ENCODE measurements at places on chromosomes 16 and 17.

DNA sequence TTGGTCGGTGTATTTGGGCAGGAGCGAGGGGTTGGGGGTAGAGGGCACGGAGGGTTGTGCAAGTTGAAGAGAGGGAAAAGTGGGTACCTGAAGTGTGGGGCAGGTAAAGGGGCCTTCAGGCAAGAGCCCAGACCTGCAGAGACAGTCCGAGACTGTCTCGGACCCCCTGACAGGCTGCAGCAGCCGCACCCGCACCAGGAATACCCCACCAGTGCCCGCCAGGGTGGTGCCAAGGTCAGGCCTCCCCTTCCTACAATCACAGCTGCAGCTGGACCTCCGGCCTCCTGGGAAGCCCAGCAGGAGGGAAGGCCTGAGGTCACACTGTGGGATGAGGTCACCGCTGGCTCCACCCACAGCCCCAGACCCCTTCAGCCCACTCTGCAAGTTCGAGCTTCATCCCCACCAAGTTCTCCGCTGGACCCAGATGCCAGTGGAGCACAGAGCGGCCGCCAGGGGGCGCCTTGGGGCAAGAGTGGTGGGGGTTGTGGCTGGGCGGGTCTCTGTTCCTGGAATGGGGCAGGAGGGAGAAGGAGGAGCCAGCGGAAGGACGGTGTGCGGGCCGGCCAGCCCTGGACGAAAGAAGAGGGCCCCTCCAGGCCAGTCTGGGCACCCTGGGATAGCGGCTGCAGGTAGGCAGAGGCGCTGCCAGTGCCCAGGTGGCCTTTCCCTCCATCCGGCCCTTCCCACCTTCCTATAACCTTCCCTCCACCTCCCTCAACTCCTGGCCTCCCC is at the start of gene HSD3B7:
Gene HSD3B7, plus strand, starts transcription at position 539 of the 732 bp plus-strand sequence. CDS start 452 bp downstream, outside the sequence.
- peak; percentile 91 for DNase-seq

DNA sequence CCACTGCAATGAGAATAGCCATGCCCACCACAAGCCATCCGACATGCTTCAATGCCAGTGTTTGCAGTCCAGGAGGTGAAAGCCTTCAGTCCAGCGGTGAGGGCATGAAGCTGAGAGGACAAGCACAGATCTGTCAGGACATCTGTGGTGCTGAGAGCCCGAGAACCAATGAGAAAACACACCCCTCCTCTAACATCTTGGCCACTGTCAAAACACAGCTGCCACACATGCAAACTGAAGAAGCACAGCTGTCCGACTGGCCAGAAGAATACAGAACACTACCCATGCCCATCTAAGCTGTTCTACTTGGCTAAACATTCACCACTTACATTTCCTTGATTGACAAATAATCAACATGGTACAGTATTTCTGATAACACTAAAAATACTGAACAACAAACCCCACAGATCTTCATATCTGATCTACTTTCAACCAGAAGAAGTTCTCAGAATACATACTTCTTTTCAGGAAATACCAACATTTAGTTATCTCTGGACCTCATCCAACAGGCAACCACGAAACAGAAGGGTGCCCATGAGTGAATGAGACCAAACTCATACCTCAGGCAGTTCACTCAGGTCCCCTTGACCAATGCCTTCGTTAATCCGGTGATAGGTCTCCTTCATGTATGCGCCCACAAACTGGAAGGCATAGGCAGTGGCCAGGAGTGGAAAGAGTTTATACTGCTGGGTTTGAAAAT is 10.2 kb upstream of the FBF1 start:
- DNase-seq = no peak

DNA sequence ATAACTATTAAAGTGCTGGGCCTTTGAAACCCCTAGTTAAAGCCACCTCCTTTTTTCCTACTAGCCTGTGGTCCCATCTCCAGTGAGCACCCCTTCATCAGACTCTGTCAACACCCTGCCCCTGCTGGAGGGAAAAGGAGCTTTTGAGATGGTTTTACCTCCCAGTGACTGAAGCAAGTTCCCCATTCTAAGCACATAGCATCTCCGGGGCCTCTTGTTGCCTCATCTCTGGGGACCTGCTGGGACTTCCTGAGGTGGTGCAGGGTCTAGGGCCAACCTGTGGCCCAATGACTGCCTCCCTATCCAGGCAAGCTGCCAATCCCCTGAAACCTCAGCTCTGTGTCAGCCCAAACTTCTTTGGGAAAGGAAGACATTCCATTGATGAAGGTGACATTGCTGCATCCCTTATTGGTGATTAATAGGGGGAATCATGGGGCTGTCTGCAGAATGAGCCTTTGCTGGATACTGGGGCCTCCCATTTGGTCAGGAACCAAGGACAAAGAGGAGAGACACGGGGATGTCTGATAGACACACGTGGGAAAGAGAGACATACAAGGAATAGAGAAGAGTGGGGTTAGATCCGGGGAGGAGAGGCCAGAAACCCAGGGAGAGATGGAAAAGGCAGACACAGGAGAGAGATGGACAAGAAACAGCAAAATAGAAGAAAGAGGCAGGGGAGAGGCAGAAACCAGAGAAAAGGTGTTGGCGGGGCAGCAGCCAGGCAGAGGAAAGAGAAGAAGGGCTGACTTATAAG is 2.4 kb downstream of the C1QL1 start:
- no peak for DNase-seq

GRCh38 chr16:84460406-84461028 is 43.9 kb downstream of the MEAK7 start:
- DNase-seq = peak; percentile 50

GRCh38 chr17:78082988-78083387 is 45.6 kb downstream of the TMC6 start:
- DNase-seq = no peak

DNA sequence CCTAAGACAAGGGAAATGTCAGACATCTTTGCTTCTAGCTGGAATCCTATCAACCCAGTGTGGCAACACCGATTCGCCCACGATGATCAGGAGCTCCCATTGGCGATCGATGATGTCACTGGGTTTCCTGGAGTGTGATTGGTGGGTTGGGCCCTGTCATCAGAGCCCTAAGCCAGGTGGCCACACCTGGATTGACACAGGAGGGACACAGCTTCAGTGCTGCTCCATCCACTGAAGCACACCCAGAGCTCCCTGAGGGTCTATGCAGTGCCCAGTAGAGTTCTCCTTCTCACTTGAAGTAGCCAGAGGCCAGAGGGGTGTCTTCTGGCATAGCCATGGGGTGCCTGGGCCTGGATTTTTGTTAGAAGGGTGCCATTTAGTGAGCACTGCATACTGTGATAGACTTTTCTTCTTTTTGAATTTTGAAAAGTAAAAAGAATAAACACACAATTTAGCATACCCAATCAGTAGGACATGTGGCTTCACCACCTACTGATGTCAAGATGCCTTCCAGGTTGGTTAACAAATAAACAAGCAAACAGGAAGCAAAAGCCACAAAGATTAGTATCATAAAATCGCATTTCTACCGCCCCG is 77.6 kb downstream of the CMIP start:
- peak; percentile 49 for DNase-seq

DNA sequence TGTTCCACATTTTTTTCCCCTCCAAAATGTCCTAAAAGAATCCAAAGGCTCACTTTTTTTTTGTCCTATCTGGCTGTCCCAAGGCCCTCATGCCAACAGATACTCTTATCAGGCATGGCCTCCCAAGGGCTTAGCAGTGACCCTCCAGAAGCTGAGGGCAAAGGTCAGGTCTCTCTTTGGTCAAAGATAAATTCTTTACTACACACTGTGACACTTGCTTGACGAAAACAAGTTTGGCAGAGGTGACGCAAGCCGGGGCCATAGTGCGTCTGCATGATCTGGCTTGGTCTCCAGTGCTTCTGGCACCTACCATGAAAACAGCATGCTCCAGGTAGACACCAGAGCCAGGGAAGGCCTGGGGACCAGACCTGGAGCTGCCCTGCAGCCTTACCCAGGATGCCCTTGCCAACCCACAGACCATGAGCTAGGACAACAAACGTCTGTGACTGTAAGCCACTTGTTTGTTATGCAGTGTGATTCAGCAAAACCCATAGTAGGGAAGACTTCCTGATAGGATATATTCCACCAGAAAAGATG is 48.5 kb upstream of the IRF8 start:
- DNase-seq = no peak

- no peak for DNase-seq
These were observed 7.3 kb downstream of the FASN start for GRCh38 chr17:82090549-82091263.

DNA sequence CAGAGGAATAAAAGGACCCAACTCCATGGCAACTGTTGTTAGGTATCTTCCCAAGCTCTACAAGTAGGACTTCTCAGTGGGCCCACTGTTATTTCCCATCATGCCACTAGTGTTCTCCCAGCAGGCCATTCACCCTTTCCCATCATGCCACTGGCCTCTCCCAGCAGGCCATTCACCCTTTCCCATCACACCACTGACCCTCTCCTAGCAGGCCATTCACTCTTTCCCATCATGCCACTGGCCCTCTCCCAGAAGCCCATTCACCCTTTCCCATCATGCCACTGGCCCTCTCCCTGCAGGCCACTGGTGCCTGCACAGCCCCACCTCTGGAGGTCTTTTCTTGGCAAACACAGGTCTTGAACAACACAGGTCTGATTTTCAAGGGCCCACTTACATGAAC is 36.3 kb downstream of the IFT140 start:
- no peak for DNase-seq

DNA sequence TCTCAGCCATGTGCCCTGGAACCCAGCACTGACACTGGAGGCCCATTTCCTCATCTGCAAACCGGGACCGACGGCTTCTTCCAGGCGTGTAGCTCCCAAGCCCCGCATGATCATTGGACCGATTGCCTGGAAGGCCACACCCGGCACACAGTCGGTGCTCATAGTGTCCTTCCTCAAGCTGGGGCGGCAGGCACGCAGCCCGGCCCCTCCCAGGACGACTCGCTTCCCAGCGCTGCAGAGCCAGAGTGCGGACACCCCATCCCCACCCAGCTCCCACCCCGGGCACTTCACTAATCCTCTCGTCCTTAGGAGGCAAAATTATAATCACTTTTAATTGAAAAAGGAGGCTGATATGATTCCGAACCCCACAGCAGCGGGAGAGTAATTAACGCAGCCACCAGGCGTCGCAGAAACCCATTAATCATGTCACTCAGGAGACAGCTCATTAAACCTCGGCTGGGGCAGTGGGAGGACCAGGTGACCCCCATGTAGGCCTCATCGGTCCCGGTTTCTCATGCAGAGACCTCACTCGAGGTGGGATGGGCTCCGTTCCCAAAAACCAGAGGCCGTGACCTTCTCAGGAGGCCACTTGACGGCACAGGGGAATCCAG is 33.1 kb downstream of the ZNF469 start:
- DNase-seq = no peak

- DNase-seq = no peak
These were observed 175.2 kb upstream of the CHMP6 start for GRCh38 chr17:80816241-80817103.

- no peak for DNase-seq
These were observed 1.8 kb downstream of the SRCIN1 start for GRCh38 chr17:38603786-38604478.

GRCh38 chr17:1315409-1315808 is 35.9 kb downstream of the TRARG1 start:
- peak; percentile 42 for DNase-seq

- DNase-seq = no peak
These were observed 77.0 kb upstream of the ZNF423 start for GRCh38 chr16:49932946-49933345.

DNA sequence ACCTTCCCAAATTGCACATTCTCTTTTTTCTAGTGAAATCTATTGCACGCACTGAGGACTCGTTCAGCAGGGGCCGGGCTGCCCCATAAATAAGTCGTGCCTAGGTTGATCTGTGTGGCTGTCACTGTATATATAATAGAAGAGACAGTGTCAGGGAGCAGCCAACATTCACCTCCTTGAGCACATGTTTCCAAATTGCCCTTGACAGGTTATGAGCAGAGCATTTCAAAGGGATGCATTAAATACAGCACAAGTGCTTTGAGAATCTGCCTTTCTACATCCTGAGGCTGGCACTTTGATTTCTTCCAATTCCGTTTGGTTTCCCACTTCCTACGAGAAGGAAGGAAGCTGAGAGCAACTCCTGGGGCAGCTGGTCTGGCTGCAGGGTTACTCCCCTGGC is 291.2 kb downstream of the NPIPA8 start:
- DNase-seq = no peak

GRCh38 chr17:75128694-75129505 is 2.6 kb downstream of the NT5C start:
- no peak for DNase-seq

DNA sequence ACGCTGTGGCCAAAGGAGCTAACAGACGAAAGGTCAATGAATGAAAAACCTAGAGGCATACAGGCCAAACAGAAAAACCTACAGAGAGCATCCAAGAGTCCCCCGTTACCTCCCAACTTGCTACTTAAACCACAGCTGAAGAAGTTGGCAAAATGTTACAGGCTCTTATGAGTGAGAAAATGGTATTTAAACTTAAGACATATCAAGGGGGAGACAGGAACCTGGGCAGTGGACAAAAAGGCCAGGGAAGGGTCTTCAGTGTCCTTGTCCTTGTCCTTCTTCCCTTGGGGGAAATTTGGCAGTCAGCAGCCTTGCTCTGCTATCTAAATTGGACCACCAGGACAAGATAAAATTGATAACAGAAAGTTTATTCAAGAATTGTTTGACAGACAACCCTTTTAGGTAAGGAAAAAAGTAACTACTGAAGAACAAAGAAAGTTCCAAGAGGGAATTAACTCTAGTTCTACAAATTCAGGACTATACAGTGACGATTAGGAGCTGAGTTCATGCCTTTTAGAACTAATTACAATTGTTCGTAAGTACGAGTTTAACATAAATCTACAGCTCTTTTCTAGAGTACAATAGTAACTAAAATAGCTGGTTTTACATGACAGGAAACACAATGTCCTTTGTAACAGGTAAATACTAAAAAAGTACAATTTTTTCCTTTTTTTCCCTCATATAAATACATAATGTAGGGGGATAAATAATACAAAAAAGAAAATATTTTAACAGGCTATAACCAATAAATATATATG is 3.8 kb upstream of the HOXB2 start:
- no peak for DNase-seq

- peak; percentile 98 for DNase-seq
These were observed 3.8 kb downstream of the SMARCD2 start for GRCh38 chr17:63838631-63839171.

DNA sequence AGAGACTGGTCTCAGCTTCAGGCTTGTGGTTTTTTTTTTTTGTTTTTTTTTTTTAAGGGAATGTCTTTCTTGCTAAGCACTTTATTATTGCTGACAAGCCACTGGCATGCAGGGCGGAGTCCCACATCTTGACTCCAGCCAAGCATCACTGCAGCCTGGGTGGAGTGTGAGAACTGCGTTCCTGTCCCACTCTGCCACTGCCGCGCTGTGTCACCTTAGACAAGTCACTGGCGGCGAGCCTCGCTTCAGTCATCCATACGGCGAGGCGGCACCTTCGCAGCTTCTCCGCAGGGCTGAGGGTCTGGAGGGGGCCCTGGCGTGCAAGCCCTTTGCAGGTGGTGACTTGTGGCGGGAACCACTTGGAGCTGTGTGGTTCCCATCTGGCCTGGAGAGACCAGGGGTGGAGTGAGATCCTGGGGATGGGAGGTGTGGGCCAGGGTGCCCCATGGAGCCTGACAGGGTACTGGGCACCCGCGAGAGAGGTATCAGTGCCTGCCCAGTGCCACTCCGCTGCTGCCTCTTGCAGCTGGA is 99.1 kb upstream of the CIBAR2 start:
- no peak for DNase-seq
